ENCODE measurements at places on chromosomes 4 and X.

DNA sequence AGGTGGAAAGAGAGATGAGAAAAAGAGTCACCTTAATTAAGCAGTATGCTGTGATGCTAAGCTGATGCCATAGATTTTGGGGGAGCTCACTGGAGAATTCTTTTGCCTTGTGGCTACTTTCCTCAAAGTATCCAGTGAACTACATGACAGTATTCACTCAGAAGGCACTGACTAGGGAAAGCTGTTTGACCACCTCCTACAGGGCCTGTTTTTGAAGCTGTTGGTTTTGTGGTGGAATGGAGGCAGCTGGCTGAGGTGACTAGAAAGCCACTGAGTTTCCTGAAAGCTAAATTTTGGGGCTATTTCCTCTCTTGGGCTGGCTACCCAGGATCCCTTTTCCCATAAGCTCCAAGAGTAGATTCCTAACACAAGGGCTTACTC is 124.8 kb upstream of the EOLA2 start:
- DNase-seq, result no peak

DNA sequence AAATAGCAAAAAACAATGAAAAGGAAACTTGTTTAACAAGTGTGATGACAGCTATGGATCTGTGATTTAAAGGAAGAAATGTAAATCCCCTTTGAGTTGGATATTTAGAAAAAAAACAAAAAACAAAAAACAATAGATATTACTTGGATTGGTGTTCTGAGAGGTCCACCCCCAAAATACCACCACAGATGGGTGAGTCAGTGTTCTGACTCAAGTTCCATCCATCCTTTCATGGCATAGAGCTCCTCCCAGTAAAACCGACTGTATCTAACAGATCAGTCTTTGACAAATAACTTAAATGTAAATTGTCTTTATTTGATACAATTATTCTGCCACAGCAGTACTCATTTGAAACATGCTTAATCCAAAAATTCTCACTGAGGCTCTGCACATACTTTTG is 27.4 kb downstream of the TMPRSS11B start:
- no peak for DNase-seq

DNA sequence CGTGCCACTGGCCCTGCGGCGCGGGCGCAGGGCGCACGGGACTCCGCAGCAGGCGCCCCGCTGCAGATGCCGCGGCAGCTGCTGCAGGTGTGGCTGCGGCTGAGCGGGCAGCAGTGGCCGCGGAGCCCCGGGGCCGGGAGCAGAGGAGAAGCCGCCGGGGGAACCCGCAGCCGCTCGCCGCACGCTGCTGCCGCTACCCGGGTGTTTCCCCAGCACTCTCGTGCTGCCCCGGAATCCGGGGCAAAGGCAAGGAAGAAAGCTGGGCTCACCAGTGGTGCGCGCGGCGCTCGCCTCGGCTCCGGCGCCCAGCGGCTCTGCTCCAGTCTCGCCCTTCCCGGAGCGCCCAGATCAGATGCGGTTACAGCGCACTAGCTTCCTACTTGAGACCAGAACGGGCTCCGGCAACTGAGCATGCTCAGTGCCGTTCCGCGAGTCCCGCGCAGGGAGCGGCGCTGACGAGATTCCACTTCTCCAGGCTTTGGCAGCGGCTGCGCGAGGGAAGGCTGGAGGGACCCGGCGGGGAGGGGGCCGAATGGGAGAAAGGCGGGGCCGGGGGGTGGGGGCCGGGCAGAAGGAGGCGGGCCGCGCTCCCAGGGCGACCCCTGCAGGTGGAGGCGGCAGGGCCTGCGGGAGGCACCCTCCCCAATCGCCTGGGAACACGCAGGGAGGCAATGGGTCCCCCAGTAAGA is at the start of gene APBB2:
TSS of gene APBB2 (minus strand) at position 407 of the 689 bp plus-strand sequence. CDS start 181,288 bp downstream, outside the sequence.
- peak; percentile 94 for DNase-seq

DNA sequence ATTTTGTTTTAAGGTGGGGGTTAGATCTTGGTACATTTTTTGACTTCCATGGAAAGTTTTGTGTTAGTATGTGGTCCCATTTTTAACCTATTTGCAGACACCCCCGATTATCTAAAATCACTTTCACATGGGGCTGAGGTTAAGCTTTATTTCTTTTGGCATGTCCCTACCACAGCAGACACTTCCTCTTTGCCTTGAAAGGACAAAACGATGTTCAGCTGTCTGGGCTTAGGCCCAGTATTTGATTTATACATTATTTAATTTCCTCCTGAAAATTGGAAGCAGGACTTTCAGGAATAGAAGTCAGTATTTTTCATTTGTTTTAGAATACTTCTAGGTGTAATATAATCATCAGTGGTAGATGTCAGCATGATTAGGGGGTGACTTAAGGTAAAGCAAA is 112.4 kb upstream of the SPRY1 start:
- no peak for DNase-seq
